ENCODE measurements at places on chromosomes 6 and 20.

DNA sequence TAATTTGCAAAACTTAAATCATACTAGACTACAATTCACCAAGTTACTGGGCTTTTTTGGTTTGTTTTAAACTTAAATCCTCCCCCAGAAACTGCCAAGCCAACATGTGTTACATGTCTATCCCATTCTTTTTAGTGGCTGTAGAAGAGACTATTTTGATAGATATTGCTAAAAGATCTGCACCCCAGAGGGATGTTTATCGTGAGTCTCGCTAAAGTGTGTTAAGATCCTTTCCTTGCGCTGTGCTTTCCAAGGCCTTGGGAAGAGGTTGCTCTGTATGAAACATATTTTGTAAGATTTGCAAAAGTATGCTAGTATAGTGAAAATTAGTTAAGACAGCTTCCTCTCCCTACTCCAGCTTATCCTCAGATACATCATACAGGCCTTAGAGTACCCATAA, 63.0 kb downstream of the GPX5 start:
- DNase-seq = no peak

GRCh38 chr6:42165016-42165415, 8.1 kb upstream of the GUCA1A start:
- DNase-seq = no peak

GRCh38 chr6:134491477-134491876, 173.6 kb upstream of the SGK1 start:
- no peak for DNase-seq

GRCh38 chr6:11121851-11122250, 10.3 kb upstream of the ERVFRD-1 start:
- DNase-seq = no peak

- no peak for DNase-seq
These were observed 594.2 kb upstream of the CHD6 start for GRCh38 chr20:42212391-42212790.

DNA sequence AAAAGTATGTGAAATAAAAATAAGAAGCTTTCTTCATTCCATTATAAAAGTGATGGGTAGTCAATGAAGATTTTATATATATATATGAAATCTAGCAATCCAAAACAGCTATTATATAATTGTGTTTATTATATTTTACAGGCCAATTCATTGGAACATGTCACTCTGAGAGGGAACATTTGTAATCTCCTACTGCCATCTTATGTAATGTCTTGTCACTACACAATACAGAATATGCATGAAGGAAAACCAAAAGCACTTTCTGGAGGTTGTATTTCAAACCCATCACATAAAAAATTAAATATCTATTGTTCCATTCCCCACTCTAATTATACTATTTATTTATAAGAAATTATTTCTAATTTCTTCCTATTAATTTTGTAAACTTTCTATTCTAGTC, 31.5 kb upstream of the IRAK1BP1 start:
- DNase-seq = peak; percentile 23

GRCh38 chr20:828987-829386, 4.5 kb upstream of the FAM110A start:
- no peak for DNase-seq

- no peak for DNase-seq
These were observed 94.5 kb upstream of the SIRPG start for GRCh38 chr20:1752045-1752444.

- peak; percentile 78 for DNase-seq
These were observed 2.2 kb downstream of the TFAP2A start for GRCh38 chr6:10412461-10413261.

Data from NCI-H1105 treated with DMSO at 0.1 percent for 48 hours (cell line).